ENCODE measurements at places on chromosomes 4 and X.

- DNase-seq, result no peak
Observed at GRCh38 chr4:18840481-18840880, 818.9 kb upstream of the LCORL start.

- peak; percentile 24 for DNase-seq
Observed at GRCh38 chrX:53768451-53768850, 81.9 kb upstream of the HUWE1 start.

GRCh38 chr4:82903737-82904136 lies 3.2 kb downstream of the THAP9 start:
- DNase-seq, result peak; percentile 59

DNA sequence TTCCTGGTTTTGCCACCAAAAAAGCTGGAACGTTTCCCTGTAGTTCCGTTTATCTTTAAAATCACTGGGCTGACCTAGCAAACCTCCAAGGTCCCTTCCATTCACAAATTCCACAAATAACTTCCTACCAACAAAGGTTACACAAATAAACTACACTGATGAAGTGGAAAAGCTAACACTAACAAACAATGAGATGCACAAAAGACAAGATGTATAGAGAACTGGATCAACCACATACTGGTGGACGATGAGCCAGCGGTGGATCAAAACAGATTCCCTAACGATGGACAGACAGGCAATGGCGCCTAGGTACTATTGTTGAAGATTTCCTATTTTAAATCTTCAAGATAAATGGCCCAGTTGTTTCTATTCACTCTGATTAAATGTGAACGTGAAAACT lies 15.5 kb downstream of the AFAP1 start:
- no peak for DNase-seq

DNA sequence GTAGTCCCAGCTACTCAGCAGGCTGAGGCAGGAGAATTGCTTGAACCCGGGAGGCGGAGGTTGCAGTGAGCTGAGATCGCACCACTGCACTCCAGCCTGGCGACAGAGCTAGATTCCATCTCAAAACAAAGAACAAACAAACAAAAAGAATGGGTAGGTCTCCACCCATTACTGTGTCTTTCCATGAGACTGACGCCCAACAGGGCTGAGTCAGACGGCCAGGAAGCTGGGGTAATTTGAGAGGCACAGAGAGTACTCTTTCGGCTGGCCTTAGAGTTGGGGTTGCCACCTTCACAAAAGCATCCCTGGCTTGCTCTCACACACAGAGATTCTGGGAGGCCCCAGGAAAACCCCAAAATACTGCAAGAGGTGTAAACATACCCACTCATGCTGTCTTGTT lies 72.0 kb upstream of the DHRSX start:
- DNase-seq, result no peak

DNA sequence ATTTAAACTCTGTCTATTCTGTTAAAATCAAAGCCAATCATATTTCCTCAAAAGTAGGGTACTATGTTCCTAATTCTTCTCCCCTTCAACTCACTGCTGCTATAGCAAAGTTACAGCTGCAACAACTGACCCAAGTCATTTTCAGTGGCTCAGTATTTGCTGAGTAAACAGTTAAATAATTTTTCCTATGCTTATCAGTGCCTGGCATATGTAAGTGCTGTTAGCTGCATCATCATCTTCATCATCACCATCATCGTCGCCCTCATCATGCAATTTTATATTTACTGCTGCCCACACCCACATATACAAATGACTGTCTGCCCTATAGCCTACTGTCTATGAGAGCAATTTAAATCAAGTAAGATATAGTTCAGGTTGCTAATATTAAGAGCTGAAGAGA lies 21.9 kb downstream of the COQ2 start:
- no peak for DNase-seq

- peak; percentile 22 for DNase-seq
Observed at GRCh38 chr4:142041788-142042187, 405.4 kb downstream of the IL15 start.

DNA sequence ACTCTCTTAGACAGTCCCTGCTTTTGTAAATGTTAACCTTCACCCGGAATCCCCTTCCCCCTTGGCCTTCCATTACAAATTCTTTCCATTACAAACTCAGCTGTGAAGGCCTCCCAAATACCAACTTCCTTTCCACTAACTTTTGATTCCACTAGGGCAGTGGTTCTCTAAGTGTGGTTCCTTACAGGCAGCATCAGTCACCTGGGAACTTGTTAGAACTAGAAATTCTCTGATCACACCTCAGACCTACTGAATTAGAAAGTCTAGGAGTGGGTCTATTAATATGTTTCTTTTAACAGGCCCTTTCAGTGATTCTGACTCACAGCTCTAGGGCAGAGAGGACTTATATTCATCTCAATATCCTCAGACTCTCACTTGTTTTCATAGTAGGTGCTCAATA lies 19.0 kb upstream of the MRPL1 start:
- DNase-seq, result peak; percentile 20

DNA sequence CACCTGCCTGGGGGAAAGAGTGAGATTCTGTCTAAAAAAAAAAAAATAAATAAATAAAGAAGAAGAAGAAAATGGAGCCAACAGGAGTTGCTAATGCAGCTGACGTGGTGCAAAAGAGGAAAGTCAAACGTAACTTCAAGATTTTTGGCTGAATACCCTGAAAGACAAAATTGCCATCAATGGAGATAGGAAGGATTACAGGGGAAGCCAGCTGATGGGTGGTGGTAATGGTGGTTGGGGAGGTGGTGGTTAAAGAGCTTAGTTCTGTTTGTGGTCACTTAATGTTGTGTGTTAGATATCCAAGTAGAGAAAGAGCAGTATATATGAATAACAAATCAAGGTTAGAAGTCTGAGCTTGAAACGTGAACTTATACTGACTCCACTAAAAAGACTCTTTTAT lies 225.4 kb downstream of the ARHGAP24 start:
- no peak for DNase-seq

DNA sequence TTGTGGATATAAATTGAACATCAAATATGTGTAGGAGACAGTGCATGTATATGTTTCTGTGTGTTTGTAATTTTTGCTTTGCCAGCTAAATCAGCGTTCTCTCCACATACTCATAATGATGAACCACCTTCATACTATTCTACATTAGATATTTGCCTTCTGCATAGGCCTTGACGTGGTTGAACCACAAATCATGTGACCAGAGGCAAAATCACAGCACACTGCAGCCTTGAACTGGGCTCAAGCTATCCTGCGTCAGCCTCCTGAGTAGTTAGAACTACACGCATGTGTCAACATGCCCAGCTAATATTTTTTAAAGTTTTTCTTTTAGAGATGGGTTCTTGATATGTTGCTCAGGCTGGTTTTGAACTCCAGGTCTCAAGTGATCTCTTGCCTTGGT lies 9.5 kb downstream of the UBQLN2 start:
- no peak for DNase-seq

DNA sequence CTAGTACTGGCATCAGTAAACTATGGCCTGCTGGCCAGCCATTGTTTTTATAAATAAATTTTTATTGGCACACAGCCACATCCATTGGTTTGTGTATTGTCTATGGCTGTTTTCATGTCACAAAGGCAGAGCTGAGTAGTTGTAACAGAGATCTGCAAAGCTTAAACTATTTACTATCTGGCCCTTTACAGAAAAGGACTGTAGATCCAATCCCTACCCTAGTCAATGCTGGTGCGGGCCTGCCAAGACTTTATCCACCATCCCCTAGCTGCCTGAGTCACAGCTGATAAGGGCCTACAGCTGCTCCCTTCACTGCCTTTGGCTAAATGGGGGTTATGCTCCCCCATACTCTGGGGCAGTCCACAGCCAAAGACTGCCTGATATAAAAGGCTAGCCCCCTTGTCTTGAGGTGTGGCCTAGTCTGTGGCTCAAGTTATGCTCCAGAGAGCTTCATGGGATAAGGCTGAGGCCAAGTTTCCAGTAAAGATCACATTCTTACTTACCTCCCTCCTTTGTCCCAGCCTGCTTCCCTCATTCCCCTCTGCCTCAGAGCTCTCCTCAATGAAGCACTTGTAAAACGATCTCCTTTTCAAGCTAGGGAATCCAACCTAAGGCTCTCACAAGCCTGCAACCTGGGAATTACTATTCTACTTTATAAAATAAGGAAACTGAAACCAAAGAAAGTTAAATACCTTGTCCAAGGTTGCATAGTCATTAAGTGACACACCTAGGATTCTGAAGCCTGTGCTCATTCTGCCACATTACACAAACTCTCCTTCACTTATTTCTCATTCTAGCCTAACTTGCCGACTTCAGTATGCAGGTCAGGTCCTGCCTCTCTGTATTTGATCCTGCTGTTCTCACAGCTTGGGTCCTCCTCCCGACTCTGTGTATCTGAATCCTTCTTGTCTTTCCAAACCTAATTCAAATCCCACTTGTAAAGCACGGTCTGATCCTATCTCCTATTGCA lies 20.7 kb downstream of the ACE2 start:
- no peak for DNase-seq

DNA sequence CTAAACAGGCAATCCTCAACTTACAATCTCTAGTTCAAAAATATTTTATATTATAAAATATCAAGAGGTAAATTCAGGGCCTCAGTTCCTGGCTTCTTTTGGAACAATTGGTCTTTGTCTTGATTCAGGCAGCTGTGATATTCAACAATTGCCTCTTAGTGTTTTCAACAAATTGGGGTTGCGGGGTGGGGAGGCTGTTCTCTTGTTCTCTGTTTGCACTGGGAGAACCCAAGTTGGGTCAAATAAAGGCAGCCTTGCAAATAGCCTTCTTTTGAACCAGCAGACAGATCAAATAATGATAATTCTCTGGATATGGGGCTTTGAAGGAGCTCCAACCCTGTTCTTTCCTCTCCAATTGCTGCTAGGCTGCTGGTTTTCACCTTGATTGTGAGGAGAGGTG lies 142.5 kb downstream of the COL4A5 start:
- no peak for DNase-seq

DNA sequence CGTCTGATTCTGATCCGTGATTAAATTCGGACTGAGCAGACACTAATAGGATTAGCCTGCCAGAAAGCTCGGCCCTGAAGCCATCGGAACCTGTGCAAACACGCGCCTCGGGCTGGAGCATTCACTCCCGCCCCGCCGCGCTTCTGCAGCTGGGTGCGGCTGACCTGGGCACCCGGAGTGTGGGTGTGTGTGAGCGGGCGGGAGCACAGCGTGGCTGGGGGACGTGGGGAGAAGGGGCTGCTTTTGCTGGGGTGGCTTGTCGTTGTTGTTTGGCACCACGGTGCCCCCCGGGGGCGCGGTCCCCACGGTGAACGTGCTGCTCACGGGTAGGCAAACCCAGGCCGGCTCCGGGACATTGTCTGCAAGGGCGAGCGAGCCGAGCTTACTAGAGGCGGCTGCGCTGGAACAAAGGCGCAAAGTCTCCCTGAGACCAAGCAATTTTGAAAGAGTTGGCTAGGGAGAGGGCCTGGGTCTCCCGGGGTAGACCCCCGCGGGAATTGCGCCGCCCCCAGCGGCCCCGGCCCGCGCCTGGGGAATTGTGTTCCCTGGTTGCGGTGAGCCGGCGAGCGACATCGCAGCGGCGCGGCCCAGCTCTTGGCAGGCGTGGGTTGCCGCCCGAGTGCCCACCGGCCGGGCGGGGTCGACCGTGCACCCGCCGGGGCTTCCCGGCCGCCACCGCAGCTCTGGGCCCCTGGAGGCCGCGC lies 1.4 kb downstream of the MAMLD1 start:
- DNase-seq, result peak; percentile 27

DNA sequence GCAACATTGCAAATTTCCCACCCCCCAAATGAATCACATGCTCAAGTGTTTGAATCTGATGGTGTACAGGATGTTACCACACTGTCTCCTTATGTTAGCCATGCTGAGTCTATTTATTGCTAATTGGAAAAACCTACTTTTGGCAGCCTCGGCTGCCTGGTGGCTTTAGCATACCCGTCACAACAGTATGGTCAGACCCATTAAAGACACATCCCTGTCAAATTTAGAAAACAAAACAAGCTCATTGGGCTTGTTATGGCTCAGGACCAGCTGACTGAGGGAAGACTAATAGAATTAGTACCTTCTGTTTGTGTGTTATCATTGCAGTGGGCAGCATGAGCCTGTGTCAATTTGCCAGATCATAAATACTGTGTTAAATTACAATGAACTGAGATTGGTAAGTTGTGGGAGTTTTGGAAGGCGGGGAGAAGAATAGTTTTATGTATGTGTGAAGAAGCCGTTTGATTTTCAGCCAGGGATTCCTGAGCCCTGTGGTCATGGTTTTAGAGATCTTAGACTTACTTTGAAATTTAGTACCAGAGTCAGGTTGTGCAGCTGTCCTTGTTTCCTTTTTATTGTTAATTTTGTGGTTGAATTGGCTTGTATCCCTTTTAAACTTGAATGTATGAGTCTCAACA lies 66.8 kb downstream of the POLA1 start:
- no peak for DNase-seq

GRCh38 chrX:27597508-27597907 lies 7.4 kb downstream of the DCAF8L2 start:
- no peak for DNase-seq

DNA sequence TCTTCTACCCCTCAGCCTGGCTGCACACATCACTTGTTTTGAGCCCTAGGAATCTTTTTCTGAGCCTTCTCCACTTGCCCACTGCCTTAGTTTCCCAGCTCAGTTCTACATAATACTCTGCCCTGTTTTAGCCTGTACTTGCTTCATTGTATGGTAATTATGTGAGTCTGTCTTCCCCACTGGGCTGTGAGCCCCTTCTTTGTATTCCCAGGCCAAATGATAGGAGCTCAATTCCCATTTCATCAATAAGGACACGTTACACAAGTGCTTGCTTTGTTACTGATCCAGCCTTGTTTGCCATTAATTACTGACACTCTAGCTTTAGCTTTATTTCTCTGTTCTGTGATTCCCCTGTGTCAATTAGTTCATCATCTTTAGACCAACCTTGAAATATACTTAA lies 28.1 kb downstream of the KIT start:
- no peak for DNase-seq

DNA sequence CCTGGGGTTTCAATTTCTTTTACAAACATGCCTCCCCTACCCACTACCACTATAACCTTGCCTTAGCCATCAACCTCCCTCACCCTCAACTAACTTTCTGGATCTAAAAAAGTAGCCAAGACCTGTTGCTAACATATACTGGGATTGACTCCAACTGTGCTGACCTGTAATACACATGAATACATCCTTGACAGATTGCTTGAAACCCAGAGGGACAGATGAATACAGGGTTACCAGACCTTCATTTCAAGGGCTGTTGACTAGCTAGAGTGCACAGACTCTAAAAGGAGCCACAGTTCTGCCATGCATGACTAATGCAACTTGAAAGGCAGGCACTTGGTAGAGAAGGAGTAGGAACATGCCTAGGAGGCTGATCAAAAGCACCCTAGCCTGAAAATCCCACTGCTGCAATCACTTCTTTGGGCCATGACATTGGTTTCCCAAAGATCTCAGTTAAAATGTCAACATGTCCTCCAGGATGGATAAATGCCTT lies 121.0 kb downstream of the PCDH19 start:
- no peak for DNase-seq

GRCh38 chr4:81380437-81380836 lies 91.3 kb downstream of the RASGEF1B start:
- DNase-seq, result no peak

- no peak for DNase-seq
Observed at GRCh38 chr4:7744142-7744804, 195.4 kb downstream of the AFAP1 start.

DNA sequence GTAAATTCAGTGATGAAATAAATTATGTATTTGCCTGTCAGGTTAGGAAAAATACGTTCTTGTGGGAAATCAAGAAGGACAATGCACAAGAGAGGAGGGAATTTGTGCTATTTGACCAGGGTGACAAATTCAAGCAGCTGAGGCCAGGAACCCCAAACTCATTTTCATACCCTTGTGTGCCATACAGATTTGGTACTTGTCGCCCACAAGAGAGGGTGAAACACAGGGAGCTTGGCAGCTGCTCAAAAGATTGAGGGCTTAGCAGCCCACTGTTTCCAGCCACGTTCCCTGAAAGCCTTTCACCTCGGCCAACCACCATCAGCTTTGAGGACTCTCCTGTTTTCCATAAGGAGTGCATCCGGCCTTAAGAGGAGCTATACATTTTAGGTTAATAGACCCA lies 111.2 kb downstream of the COL25A1 start:
- DNase-seq, result no peak
